Caki2 (cell line): ENCODE measurements at places on chromosomes 5 and 9.

DNA sequence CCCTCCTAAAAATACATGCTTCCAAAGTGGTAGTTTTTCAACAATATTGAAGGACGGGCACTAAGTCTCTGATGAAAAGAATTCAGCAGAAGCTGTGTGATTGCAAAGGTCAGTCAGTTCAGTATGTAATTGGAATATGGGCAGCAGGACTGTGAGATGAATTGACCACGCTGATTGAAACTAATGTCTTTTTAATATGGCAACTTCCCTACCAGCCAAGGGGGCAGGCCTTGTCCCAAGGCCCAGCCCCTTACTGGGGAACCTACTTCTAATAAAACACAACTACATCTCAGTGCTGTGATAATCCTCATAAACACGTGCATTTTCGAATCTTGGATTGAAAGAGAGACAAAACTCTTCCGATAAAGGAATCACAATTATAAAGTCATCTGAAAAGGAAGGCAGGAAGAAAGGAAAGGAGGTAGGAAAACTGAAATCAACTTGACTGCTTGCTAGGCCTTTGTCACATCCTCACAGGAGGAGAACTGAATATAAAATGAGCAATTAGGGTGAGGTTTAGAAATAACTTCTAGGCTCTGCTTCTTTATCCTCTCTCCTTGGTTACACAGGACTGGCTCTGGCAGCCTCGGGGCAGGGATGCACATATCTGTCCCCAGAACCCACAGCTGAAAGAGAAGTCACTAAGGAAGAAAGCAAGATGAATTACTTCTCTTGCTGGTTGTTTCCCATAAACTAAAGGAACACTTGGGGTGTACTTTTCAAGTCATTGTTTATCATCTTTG, 281.9 kb downstream of the GLIS3 start:
- no peak for DNase-seq

GRCh38 chr9:102975251-102975650, 19.9 kb upstream of the CYLC2 start:
- DNase-seq, result no peak

GRCh38 chr5:40046792-40047191, 622.0 kb upstream of the DAB2 start:
- peak; percentile 3 for DNase-seq

- no peak for DNase-seq
These were observed 12.9 kb upstream of the AOPEP start for GRCh38 chr9:94713436-94714215.

- DNase-seq, result no peak
These were observed at the start of gene CARD9 for GRCh38 chr9:136373300-136374182. Gene CARD9 (minus strand): TSS chr9:136373669. CDS start chr9:136372078, 1,591 bp downstream.

- DNase-seq, result no peak
These were observed 153.5 kb upstream of the IRX2 start for GRCh38 chr5:2904956-2905355.

GRCh38 chr5:11955331-11955730, 51.1 kb upstream of the CTNND2 start:
- DNase-seq, result no peak

DNA sequence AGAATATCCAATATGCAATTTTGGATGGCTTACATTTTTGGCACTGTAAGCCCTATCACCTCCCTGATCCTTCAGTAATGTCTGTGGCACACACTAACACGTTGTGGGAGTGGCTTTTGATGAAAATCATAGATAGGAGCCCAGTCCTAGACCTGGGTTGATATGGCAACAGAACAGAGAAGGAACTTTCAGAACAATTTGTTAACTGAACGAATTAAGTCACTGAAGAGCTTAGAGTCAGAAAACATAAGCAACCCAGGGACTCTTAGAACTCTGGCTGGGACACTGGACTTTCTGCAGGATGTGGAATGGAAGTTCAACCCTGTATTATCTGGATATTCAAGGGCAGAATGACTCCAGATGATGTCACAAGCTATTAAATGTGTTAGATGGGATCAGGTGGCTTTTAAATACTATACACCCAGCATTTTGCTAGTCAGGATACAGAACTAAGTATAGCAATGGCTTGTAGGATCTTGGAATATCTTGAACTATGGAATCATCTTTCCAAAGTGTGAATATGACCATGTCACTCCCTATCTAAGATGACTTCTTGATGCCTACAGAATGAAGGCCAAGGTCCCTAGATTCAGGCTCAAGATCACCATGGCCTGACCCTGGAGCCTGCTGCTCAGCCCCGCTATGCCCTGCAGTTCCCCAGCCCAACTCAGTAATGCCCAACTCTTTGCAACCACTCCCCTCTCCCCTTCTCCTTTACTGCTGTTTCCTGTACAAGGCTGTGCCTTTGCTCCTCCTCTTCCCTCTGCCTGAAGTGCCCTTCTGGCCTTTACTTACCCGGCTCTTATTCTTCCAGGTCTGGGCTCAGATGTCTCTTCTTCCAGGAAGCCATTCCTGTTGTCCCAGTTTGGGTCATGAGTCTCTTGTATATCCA, 42.8 kb downstream of the VLDLR start:
- DNase-seq, result no peak

GRCh38 chr5:96433066-96433447, at the start of gene PCSK1:
Gene PCSK1 (minus strand): TSS chr5:96433248. CDS start chr5:96433042, 206 bp downstream.
- DNase-seq, result no peak

DNA sequence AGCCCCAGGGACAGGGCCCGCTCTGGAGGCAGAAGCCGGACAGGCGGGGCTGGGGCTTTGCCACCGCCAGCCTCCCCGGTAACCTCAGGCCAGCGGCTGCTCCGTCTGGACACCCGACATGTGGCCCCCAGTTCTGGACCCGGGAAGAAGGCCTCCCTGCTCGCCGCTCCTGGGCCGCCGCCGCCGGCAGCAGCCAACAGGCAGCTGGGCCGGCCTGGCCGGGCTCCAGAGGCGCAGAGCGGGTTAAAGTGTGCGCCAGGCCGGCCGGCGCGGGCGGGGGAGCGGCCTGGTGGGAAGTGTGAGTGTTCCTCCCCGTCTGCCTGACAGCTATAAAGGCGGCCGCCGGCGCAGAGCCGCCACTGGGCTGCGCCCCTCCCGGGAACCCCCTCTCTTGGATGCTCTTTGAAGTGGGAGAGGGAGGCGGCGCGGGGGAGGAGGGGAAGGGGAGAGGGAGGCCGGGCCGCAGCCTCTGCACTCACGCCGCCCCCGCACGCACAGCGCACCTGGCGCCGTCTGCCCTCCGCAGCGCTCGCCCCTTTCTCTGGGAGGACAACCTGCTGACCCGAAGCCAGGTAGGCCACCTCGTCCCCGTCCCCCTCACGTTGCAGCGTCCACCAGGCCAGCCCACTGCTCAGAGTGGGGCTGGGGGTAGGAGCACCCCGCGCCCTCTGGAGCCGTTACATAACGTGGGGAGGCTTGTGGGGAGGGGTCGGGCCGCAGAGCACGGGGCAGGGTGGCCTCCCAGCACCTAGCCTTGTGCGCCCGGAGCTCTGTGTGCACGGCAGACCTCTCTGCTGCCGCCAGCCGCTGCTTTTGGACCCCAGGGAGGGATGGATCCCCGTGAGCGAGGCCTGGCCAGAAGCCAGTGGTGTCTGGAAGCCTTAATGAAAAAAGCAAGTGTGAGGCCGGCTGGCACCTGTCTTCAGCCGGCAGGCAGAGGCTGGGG, at the start of gene ADAMTSL2:
Gene ADAMTSL2 (plus strand): TSS at position 359 of the 946 bp plus-strand sequence. CDS start 2,009 bp downstream, outside the sequence.
- DNase-seq, result no peak

GRCh38 chr5:150311015-150311692, 8.4 kb upstream of the ARSI start:
- DNase-seq, result no peak
